WERI-Rb-1 (cell line): ENCODE measurements at places on chromosomes 1 and 21.

- no peak for DNase-seq
Observed at GRCh38 chr1:232695621-232696385, 65.9 kb upstream of the SIPA1L2 start.

- no peak for DNase-seq
Observed at GRCh38 chr1:205452933-205453332, 2.9 kb downstream of the BLACAT1 start.

DNA sequence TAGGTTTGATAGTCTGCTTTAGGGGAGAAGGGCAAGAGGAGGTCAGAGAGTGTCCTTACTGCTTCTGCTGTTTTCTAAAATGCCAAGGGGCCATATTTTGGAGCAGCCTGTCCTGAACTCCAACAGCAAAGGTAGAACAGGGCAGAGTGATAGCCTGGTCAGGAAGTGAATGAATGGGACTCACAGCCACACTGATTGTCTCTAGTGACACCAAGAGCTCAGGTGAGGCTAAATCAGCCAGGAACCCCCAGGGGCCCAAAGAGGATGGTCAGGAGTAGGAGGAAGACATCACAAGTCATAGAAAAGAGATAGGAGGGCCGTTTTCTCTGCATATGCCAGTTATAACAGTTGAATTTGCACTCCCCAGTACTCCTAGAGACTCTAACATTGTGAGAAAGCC, 97.4 kb upstream of the DUSP10 start:
- DNase-seq = no peak

- no peak for DNase-seq
Observed at GRCh38 chr1:1213345-1214265, at the start of gene TNFRSF4. TNFRSF4 (minus strand) TSS chr1:1214153; CDS start chr1:1214127, 26 bp downstream.

DNA sequence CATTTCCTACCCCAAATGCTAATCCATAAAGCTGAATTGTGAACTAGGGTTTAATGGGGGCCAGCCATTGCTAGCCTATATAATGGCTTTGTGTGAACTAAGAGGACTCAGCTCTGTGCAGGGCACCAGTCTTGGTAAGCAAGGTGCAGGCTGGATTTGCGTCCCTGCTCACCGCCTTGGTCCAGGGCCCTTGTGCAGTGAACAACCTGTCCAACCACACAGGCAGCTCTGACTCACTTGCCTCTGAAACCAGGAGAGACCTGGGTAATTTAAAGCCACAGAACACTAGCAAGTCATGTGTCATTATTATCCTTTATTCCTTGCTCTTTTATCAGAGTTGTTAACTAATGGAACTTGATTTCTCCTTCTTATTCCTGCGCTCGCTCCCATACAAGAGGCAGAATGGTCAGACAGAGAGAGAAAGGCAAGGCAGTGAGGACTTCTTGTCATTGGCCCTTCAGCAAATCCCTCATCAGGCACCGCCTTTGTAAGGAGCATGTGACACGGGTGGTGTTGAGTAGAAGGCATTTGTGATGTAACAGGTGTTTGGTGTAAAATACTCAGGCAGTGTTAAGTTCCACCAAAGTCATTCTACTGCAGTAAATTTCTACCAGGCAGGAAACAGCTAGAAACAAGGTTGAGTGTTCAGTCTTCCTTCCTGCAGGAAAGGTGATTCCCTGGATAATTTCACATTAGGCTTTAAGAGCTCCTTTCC, 67.3 kb upstream of the OLIG2 start:
- DNase-seq = no peak

GRCh38 chr1:222167111-222167510, 380.8 kb downstream of the HHIPL2 start:
- peak; percentile 22 for DNase-seq

DNA sequence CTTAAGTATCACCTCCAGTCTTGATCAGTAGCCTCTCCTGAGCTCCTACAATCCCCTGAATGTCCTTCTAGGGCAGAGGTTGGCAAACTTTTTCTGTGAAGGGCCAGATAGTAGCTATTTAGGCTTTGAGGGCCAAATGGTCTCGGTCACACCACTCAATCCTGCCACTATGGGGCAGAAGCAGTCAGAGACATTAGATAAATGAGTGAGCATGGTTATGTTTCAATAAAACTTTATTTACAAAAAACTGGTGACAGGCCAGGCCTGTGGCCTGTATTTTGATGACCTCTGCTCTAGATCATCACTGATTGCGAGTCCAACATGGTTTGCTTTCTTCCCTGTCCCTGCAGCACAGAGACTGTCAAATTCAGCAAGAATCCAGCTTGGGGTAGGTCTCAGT, 36.3 kb downstream of the LRP8 start:
- no peak for DNase-seq

- DNase-seq = peak; percentile 58
Observed at GRCh38 chr1:236868625-236869467, 73.8 kb downstream of the MTR start.

DNA sequence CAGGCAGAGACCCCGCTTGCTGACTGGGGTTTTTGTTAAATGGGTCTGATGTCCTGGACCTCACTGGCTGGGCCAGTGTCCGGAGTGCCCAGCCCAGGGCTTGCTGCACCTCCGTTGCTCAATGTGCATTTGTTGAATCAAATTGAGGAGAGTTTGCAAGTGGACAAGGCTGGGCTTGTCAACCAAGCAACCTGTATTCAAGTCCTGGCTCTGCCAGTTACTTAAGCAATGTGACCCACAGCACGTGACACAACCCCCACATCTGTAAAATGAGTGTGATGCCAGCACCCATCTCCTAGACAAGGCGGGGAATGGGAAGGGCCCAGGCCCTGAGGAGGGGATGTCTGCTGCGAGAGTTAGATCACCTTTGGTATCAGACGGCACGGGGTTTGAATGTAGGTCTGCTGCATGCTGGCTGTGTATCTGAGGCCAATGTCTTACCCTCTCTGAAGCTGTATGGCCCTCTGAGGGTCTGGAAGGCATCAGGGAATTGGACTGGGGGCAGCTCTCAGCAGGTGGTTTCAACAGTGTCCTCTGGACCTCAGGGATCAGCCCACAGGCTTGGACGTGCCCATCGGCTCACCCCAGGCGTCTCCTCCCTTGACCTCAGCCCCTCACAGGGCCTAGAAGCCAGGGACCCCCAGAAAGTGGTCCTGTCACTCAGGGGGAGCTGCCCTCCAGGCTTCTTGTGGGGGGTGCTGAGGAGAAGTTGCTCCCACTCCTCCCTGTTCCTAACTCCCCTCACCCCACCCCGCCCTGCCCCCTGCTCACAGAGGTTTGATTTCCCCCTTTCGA, 51.0 kb upstream of the RUNX3 start:
- no peak for DNase-seq

DNA sequence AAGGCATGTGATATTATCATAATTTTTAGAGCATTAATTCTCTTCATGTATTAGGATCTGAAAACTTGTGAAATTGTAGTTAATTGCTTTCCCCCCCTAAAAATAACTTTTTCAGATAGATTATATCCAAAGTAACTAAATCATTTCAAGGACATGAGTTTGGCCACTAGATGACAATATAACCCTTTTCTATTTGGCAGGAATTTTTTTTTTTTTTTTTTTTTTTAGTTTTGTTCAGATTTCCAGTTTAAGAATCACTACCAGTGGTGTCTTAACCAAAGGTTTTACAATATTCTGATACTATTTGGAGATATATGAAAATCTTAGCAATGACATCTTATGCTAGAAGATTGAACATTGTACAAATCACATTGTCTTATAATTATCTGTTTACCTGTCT, 370.8 kb downstream of the AMY1C start:
- no peak for DNase-seq

DNA sequence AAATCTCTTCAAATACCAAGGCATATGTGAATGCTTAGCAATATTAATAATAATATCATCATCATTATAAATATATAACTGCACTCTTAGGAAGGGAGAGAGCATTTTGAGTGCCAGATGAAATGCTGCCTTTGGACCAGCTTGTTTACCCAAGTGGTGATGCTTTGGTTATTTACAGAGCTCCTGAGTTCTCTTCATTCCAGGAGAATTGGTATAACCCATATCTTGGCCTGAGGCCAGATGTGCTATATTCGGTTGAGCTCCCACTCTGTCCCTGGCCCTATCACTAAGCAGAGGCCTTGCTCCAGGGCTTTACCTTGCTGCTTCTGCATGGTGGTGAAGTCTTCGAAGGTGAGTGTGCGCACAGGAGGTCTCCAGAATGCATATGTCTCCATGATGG, 89.4 kb downstream of the TBX15 start:
- DNase-seq = no peak

DNA sequence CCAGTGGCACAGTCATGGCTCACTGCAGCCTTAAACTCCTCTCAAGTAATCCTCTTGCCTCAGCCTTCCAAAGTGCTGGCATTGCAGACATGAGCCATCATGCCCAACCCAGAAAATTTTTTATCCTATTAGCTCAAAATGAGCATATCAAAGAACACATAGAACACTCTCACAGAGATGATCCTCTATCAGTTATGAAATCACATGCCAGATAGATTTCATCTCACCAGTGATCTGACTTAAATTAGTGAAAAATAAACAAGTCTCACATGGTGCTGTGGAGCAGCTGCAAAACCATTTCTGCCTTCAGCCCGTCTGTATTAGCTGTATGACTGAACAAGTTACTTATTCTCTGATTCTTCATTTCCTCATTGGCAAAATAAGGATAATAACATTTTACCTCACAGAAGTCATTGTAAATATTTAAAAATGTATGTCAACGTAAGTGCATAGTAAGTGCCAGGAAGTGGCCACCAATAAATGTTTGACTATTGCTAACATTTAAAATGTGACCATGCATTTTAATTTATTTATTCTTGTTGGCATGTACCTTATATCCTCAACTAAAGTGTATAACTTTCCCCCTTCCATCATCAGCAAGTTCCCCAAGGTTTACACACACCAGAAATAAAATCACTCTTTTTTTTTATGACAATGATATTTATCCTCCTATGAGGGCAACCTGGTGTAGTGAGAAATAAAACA, 29.0 kb upstream of the SLC19A2 start:
- DNase-seq = no peak

DNA sequence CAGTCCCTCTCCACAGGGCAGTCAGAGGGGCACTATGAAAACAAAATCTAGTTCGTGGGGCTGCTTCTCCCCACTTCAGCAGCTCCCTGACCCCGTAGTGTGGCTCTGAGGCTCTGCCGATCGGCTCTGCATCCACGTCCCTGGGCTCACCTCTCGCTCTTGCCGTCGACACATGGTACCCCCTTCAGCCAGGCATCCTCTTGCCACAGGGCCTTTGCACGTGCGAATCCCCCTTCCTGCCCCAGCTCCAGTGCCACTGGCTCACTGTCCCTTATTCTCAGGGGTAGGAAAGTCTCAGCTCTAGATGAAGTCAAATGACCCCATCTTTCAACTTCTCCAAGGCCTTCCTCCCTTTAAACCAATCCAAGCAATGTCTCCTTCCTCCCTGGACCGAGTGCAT, 72.7 kb downstream of the KLHDC7A start:
- no peak for DNase-seq

DNA sequence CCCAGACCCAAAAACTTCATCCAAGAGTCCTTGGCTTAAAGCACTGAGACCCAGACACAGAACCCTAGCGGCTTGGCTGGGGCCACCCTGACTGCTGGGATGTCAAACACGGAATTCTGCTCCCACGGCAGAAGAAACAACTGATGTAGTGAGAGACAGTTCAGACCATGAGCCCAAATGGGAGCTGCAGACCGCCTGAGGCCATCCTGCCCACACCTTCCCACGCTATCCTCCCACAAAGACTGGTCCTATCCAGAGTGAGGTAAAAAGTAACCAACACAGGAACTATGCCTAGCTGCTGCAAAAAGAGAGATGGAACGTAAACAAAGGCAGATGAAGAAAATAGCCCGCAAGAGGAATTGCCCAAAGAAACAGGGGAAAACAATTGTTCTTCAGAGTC, 203.3 kb downstream of the PTPRU start:
- DNase-seq = no peak

DNA sequence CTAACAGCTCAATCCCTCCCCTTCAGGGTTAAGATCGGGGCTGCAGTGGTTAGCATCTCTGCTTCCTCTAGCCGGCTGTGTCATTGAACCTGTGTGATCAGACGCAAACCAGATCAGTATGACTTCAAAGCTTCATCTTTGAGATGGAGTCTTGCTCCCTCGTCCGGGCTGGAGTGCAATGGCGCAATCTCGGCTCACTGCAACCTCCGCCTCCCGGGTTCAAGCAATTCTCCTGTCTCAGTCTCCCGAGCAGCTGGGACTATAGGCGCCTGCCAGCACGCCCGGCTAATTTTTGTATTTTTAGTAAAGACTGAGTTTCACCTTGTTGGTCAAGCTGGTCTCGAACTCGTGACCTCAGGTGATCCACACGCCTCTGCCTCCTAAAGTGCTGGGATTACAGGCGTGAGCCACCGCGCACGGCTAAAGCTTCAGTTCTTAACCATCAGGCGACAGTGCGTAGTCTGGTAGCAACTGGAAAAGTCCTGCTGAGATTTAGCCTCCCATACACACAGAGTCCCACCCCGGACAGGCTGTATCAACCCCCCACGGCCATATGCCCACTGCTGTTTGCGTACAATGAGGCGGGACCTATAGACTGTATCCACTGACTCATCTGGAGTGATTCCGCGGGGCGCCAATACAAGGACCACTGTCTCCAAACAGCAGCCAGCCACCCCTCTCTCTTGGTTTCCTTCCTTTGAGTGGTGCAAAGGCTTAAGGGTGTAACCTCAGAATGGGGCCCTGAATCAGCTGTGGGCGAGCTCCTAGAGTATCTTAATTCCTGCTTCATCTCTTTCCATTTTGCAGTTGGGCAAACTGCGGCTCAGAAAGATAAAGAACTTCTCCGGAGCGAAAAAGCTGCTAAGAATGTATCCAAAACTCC, 23.3 kb downstream of the CELA3A start:
- peak; percentile 88 for DNase-seq

GRCh38 chr1:25217598-25218232, 14.6 kb downstream of the SYF2 start:
- no peak for DNase-seq

DNA sequence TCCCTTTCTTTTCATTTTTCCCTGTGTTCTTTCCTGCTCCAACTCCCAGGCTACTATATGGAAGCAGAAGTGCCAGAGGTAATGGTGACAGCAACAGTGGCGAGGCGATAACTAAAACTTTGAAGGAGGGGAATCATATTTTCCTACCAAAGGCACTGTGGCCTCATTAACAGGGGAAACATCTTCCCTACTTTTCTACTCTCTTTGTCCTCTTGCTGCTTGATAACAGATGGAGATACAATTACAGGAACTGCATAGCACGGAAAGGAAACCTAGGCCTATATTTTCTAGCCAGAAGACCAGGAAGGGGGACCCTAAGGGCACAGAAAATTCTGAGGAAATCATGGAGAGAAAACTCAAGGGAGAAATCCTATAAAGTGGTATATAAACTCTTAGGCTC, 42.3 kb downstream of the SASS6 start:
- DNase-seq = no peak

DNA sequence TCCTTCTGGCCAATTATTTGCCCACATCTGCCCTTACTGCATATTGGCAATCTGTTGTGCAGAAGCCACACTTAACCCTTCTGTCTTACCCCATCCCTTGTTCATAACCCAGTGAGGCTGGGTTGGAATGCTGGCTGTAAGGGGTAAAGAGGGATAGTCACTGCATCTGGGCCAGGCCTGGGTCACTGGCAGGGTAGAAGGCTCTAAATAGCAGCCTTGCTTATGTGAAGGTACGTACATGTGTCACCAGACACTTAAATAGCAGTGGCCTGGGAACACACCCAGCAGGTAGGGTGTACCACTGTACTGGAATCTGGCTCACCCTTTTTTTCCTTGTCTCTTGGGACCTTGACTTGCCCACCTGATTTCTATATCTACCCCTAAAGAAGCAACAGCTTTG, 9.9 kb upstream of the TARS2 start:
- DNase-seq = no peak
